Natural killer cell (primary cell): ENCODE measurements at places on chromosomes 4 and X. TPM values are rescaled to one million over a fixed set of nuclear protein-coding genes. Genes with fewer than 3 reads are reported as not detected.

DNA sequence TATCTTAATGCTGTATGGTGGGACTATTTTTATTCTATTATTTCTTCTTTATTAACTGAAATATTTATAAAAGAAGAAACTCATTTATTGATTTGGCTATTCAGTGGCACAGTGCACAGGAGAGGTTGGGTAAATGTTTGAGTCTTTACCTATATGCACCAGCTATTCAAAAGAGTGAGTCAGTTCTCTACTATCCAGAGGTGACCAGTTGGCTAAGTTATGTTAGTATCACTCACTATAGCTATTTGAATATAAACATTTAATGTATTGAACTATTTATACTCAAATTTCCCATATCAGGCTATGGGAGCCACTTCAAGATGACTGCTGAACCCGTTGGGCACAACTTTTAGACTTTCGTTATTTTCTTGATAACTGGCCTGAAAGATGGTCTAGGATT, 106.1 kb upstream of the VEGFC start:
- DNase-seq, result no peak

- DNase-seq, result peak; percentile 75
Observed at GRCh38 chr4:118280501-118281218, 72.1 kb downstream of the PRSS12 start.

GRCh38 chr4:56668267-56668666, 12.8 kb downstream of the HOPX start:
- DNase-seq, result peak; percentile 28

DNA sequence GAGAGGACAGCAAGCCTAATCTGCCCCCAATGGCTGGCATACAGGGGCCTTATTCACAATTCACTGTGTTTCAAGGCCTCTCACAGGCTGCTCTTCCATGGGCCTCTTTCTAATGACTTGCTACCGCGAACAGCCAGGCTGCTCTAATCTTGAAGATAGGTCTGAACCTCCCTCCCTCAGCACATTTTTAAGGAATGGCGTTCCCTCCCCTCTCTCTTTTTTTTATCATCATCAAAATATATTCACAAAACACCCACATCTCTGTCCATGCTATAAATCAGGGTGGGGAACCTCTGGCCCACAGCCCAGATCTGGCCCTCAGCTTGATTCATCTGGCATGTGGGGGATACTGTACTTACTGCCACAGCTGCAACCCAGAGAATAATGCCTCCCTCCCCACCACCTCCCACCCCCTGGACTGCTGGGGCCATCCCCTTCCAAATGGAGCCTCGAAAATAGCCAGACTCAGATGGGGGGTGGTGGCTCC, 76.2 kb upstream of the PLAC1 start:
- DNase-seq, result no peak

The AKAP14 gene
- total RNA-seq, result not detected

- DNase-seq, result no peak
Observed at GRCh38 chr4:150375025-150375424, 206.9 kb upstream of the MAB21L2 start.

GRCh38 chr4:123672987-123673386, 276.4 kb downstream of the SPRY1 start:
- no peak for DNase-seq
